CD4-positive, alpha-beta T cell (primary cell): ENCODE measurements at places on chromosomes 11 and 22. TPM values are rescaled to one million over a fixed set of nuclear protein-coding genes. Genes with fewer than 3 reads are reported as not detected.

OR52A1 gene
- not detected for total RNA-seq

C22orf42 gene
- not detected for total RNA-seq

EFEMP2 gene
- total RNA-seq, result 5.2 TPM

TEX12 gene
- total RNA-seq, result 0.39 TPM

ISX gene
- not detected for total RNA-seq

SLC22A6 gene
- not detected for total RNA-seq

BCO2 gene
- 1.5 TPM for total RNA-seq

APOA4 gene
- total RNA-seq, result not detected

RAG2 gene
- not detected for total RNA-seq

TCN1 gene
- total RNA-seq, result not detected

CD59 gene
- 35.2 TPM for total RNA-seq

SYNGR1 gene
- total RNA-seq, result 0.44 TPM

ACTN3 gene
- 0.22 TPM for total RNA-seq

PGGHG gene
- total RNA-seq, result 671 TPM

OTOG gene
- total RNA-seq, result not detected

LRRC55 gene
- not detected for total RNA-seq

GRAP2 gene
- total RNA-seq, result 65.3 TPM

SCGB2A2 gene
- not detected for total RNA-seq
